ENCODE measurements at places on chromosomes 12 and 14. TPM values are rescaled to one million over a fixed set of nuclear protein-coding genes. Genes with fewer than 3 reads are reported as not detected.

DNA sequence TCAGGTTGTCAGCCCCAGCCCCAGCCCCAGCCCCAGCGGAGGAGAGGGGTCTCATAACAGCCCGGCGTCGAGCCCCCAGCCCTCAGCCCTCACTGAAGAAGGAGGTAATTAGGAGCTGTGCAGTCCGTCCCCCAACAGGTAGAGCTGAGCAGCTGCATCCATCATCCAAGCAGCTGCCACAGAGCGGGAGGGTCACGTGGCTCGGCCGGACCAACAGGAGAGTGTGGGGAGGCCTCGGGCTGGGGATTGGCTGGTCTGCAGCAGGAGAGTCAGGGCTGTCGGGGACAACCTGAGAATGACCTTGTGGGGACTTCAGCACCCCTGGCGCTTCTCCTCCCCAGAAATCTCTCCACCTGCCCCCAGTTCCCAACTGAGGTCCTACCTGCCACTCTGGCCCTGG, 29.6 kb downstream of the SMUG1 start:
- peak; percentile 18 for DNase-seq
- H3K4me1 ChIP-seq: peaks cover 3% of the 10 kb centered on the region
- peaks cover 17% of the 10 kb centered on the region for H3K27me3 ChIP-seq
- H3K4me3 ChIP-seq: no peak overlapping the region
- no peaks in the 10 kb centered on the region for H3K36me3 ChIP-seq

GRCh38 chr12:65313719-65314317, 35.3 kb downstream of the MSRB3 start:
- no peaks in the 10 kb centered on the region for H3K36me3 ChIP-seq
- H3K4me1 ChIP-seq: peaks cover under 1% of the 10 kb centered on the region
- no peak for DNase-seq
- H3K27ac ChIP-seq: no peak overlapping the region
- H3K4me3 ChIP-seq: no peak overlapping the region

DNA sequence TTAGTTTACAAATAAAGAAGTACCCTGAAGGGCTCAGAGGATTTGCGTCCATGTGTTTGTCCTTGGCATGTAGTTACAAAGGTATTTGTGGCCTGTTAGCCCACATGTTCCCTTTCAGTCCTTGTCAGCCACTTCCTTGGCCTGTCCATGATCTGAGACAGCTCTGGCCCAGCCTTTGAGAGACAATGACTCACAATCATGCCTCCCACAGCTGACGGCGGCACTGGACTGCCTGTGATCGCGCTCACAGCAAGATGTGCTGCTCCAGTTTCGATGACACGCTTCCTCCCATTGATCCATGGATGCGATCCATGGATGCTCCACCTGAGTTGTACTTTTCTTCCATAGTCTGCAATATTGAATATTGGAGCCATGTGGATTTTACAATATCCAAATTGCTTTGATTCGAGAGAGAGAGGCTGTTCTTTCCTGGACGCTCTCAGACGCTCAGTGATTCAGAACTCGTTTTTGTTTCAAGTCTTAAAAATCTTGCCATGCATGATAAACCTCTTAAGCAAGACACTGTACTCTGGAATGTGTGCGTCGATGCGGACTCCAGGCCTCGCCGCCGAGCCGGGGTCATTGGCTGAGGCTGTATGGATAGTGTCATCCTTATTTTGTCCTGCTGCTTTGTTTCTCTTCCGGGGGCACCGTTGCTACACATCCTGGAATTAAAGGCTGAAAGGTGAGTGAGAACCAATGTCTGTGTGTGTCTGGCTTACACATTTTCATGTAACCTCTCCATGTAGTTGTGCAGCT, 220.1 kb downstream of the GLT1D1 start:
- no peaks in the 10 kb centered on the region for H3K27me3 ChIP-seq
- H3K4me1 ChIP-seq: no peaks in the 10 kb centered on the region
- no peak overlapping the region for H3K4me3 ChIP-seq
- no peak overlapping the region for H3K27ac ChIP-seq
- no peaks in the 10 kb centered on the region for H3K36me3 ChIP-seq

GRCh38 chr12:47184813-47185212, 105.1 kb upstream of the AMIGO2 start:
- no peaks in the 10 kb centered on the region for H3K27me3 ChIP-seq
- H3K4me1 ChIP-seq: peaks cover 15% of the 10 kb centered on the region
- no peak overlapping the region for H3K4me3 ChIP-seq
- DNase-seq: no peak
- peaks cover 9% of the 10 kb centered on the region for H3K36me3 ChIP-seq

The RFX4 gene
- polyA plus RNA-seq: not detected

The PTPRB gene
- not detected for polyA plus RNA-seq

Measured in B cell (primary cell).